ENCODE measurements at places on chromosomes 5 and 9.

GRCh38 chr5:10018201-10019069, 231.3 kb downstream of the ATPSCKMT start:
- no peak for DNase-seq

DNA sequence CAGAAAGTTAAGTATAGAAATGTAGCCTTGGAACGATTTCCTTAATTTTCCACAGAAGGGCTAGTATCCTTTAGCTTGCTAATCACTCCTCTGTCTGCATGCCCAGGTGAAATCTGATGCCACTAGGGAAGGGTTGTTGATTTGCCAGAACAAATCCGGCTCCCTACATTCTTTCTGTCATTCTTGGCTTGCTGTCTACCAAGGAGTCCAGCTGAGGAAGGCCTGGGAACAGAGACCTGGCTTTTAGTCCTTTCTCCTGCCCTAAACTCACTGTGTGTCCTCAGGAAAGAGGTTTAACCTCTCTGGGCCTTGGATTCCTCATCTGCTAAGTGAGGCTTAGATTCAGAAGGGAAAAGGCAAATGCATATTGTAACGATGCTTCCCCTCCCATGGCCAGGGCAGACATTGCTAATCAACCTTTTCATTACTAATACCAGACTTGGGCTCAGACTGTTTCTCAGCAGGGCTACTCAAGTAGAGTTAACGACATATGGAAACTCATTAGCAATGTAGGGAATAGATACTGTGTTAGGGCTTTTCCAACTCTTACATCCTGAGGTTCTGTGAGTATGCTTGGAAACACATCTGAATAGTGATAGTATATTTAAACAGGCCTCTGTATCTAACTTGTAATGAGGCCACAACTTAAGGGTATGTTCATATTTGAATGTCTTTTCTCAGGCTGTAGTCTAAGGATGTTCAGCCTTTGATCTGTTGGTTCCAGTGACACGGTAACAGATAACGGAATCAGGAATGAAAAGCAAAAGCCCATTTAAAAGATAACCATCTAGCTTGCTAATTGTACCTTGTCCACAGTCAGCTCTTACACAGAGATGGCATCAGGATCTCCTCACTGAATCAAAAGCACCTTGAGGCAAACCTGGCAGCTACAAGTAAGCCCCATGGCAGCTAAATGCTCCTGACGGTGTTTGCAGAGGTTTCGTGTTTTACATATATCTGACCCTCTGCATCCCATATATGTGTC, 4.1 kb downstream of the GALNT10 start:
- no peak for DNase-seq

- DNase-seq = no peak
Observed at GRCh38 chr9:21311889-21312288, 6.8 kb upstream of the IFNA5 start.

- DNase-seq = no peak
Observed at GRCh38 chr5:153437251-153437650, 53.2 kb upstream of the GRIA1 start.

DNA sequence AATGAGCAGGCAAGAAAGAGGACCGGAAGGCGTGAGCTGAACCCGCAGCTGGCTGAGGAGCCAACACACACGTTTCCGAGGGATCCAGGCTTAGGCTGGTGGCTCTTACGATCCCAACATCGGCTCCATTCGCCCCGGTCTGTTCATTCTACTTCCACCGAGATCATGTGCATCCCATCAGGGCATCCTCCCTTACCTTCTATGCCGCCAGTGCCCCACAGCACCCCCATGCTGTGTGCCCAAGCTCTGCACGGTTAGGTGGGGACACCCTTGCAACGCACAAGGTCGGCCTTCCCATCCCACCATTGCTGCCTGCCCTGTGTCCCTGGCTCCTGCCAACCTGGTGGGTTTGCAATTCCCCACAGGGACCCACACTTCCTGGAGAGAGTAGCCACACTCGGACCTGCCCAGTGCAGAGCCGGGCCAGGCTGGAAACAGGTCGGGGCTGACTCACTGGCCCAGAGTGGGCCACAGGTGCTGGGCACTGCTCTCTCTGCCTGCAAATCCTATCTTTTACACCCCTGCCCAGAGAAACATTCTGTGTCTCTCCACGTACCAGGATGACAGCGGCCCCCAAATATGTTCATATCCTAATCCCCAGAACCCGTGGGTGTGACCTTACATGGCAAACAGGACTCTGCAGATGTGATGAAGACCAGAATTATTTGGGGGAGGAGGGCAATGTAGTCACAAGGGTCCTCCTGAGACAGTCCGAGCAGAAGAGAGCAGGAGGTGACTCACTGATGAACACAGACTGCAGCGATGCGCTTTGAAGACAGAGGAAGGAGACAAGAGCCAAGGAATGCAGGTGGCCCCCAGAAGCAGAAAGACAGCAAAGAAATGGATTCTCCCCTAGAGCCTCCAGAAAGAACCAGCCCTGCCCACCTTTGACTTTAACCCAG, 182.2 kb downstream of the AUH start:
- DNase-seq = no peak

DNA sequence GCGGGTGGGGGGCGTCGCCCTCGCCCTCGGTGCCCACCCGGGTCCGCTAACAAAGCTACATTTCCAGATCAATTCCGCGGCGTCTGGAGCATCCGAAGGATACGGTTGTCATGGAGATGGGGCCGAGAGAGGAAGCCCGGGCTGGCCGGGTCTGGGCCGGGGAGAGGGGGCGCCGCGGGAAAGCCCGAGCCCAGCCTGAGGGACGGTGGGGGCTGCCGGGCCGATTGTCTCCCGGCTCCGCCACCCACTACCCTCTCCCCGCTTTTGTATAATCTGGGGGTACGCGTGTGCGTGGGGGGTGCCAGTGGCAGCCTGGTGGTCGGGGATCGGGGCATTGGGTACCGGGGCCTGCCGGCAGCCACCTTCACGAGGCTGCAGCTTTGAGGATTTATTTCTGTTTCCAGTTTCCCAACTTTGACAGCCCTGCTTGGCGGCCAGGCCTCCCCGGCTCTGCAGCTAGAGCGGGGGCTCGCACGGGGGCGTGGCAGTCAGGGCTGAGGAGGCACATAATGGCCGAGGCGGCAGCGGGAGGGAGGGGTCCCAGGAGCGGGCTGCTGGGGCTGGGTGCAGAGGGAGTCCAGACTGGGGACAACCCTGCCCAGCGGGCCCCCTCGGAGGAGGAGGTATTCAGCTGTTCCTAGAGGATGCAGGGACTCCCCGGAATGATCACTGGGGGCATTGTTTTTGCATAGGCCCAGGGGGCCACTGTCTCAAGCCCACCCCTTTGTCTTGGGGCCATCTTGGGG, 626 bp downstream of the PSD2 start:
- DNase-seq = peak; percentile 65

DNA sequence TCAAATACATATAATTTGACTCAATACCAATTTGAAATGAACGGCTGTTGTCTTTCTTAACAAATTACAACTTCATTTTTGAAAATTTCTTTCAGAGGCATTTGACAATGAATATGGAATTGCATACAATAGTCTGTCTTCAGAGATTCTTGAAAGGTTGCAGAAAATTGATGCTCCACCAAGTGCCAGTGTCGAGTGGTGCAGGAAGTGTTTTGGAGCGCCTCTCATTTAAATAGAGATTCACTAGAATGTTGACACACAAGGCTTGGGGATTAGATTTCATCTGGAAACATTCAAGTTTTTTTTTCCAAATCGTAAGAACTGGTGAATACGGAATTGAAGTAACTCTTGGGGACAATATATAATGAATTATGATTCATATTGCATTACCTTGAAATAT, 8.1 kb downstream of the RPS6 start:
- DNase-seq = no peak

- DNase-seq = no peak
Observed at GRCh38 chr5:72501488-72501887, 5.7 kb downstream of the ZNF366 start.

Measured in retina (tissue), 1 donor.